Breast epithelium (tissue), 4 donors: ENCODE measurements at places on chromosomes 5 and 9. TPM values are rescaled to one million over a fixed set of nuclear protein-coding genes. Genes with fewer than 3 reads are reported as not detected.
A peak's percentile ranks its signal among the peaks of the same experiment; 100 is the strongest.

GRCh38 chr9:98811051-98811650 lies 3.7 kb downstream of the GALNT12 start:
- no peak for DNase-seq
- H3K4me1 ChIP-seq = no peaks in the 10 kb centered on the region
- no peak overlapping the region for H3K4me3 ChIP-seq
- H3K27me3 ChIP-seq = peaks cover 51% of the 10 kb centered on the region

- no peaks in the 10 kb centered on the region for H3K4me1 ChIP-seq
- no peaks in the 10 kb centered on the region for H3K27me3 ChIP-seq
- no peak for DNase-seq
- H3K27ac ChIP-seq = no peak overlapping the region
- H3K4me3 ChIP-seq = no peak overlapping the region
- no peaks in the 10 kb centered on the region for H3K36me3 ChIP-seq
Measured at GRCh38 chr5:44827681-44828080, 18.9 kb downstream of the MRPS30 start.

DNA sequence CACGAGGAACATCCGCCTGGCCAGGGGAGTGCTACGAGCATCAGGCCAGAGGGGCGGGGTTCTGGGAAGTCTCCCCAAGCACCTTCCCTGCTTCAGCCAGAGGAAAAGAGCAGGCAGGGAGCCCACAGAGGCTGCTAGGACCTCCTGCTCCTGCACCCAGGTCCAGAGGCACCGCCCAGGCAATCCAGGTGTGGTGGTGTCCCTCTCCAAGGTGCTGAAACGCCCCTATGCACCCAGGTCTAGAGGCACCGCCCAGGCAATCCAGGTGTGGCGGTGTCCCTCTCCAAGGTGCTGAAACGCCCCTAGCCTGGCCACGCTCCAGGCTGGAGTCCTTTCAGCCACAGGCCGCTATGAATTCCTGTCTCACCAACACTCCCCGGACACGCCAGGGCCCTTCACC lies 10.7 kb upstream of the UBAC1 start:
- H3K27ac ChIP-seq = no peak overlapping the region
- H3K27me3 ChIP-seq = no peaks in the 10 kb centered on the region
- peak; percentile 56 for DNase-seq
- H3K4me3 ChIP-seq = no peak overlapping the region
- no peaks in the 10 kb centered on the region for H3K36me3 ChIP-seq

The ARL10 gene
- 6.6 TPM for total RNA-seq

The ADAMTS2 gene
- 11.3 TPM for total RNA-seq

The ANKRD34B gene
- total RNA-seq = not detected

The OTP gene
- total RNA-seq = not detected

The SUSD1 gene
- 6.4 TPM for total RNA-seq
